ENCODE measurements at places on chromosomes 16 and 17.

DNA sequence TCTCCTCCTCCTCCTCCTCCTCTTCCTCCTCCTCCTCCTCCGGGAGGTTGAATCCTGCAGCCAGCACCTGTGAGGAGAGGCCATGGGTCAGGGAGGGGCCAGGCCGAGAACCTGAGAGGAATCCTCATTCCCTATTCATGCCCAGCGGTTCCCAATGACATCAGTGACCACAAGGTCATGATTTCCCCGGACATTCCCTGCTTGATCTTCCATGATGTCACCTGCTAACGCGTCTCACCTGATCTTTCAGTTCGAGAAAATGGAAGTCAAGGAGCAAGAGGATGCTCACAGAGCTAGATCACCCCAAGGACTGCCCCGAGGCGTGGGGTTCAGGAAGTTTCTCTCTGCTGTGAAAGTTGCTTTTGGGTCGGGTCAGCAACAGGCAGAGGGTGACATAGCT lies 5.4 kb downstream of the APOBR start:
- DNase-seq: no peak

GRCh38 chr17:47999582-47999981 lies 28.7 kb downstream of the CDK5RAP3 start:
- DNase-seq: peak; percentile 14

DNA sequence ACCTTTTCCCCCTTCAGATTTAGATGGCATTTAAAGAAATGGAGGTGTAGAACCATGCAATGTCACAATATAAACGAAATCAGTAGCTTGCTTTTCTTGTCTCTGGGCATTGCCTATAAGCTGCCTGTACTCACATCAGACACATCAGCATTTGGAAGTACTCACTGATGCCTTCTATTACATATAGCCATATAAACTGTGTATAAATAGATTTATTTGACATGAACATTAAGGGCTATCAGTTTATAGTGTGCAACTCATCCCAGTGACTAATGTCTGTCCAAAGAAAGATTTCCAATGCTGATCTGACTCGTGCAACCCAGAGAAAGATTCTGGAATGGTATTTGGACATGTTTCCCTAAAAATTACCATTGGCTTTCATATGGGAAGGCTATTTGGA lies 417.9 kb upstream of the MAF start:
- DNase-seq: no peak

- no peak for DNase-seq
Observed at GRCh38 chr17:17892731-17893130, 55.9 kb upstream of the SREBF1 start.

- no peak for DNase-seq
Observed at GRCh38 chr16:63702981-63703590, 1418.8 kb downstream of the CDH11 start.

DNA sequence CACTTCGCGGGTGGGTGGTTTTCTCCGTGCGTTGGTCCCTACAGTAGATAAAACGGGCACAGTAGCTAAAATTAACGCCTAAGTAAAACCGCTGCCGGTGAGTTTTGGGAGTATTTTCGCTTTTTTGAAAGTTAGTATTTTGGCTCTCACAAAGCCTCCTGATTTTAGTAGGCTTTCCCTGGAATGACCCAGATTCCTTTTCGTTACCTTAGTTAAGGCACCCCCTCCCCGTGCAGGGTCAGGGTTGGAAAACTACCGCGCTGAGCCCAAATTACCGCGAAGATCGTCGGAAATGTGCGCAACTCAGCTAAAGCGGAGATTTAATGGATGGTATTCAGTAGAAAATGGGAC lies 28.3 kb upstream of the ST6GALNAC1 start:
- no peak for DNase-seq

- DNase-seq: no peak
Observed at GRCh38 chr16:66255647-66256046, 110.8 kb upstream of the CDH5 start.
